ENCODE measurements at places on chromosomes 1 and 21. TPM values are rescaled to one million over a fixed set of nuclear protein-coding genes. Genes with fewer than 3 reads are reported as not detected.

DNA sequence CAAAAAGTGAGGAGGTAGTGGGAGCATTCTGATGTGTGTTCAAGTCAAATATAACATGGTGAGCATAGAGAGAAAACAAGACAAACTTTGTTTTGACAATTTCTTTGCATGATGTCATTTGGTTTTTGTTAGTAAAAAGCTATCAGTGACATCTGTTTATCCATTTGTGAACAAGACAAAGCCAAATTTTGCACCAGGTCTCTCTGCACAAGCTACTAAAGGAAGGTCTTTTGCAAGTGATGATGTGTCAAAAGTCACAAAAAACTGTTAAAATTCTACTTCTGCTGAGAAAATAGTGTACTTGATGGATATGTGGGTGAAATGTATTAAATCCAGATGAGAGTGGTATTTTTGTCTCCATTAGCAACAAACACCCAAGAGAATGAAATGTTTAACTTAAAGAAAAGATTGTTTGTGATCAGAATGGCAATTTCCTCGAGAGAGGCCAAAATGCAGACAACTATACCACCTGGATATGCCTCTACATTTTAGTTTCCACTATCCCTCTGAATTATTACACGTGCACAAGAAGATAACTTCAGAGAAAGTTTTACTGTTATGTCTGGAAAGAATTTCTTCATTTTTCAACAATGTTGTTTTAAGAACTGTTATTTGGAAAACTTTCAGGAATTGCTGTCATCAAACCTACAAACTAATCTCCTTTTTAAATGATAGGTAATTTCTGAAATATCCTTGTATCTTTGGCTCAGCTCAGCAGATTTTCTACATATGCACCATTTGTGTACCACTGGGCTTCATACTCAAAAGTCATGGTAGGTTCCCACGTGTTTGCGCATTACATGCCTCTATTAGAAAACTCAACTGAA lies 807.4 kb upstream of the ADGRL2 start:
- DNase-seq: no peak

- no peak for DNase-seq
Measured at GRCh38 chr1:210568631-210569030, 239.9 kb downstream of the HHAT start.

GRCh38 chr1:10456661-10457060 lies 6.8 kb downstream of the CORT start:
- DNase-seq: no peak

Gene PLPP3
- total RNA-seq: 270 TPM

Gene CDA
- total RNA-seq: not detected

- peak; percentile 62 for DNase-seq
Measured at GRCh38 chr1:147627435-147628110, 42.8 kb downstream of the ACP6 start.

DNA sequence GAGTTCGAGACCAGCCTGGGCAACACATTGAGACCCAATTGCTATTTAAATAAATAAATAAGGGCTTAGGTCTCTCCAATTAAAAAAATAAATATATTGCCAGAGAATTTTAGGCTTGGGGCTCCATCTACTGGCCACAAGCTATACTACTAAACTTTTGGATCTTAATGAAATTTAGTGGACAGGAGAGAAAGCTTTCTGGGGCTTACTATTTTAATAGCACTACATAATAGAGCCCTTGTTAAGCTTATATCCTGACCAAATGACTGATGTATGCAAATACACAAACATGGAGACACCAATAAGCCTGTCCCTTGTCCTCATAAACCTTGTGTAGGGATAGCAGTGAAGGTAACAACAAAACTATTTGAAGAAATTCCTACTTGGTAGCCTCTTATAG lies 18.4 kb downstream of the CCT3 start:
- DNase-seq: peak; percentile 56

Gene DCST1
- not detected for total RNA-seq

GRCh38 chr1:23902321-23903278 lies 10.6 kb downstream of the CNR2 start:
- no peak for DNase-seq

DNA sequence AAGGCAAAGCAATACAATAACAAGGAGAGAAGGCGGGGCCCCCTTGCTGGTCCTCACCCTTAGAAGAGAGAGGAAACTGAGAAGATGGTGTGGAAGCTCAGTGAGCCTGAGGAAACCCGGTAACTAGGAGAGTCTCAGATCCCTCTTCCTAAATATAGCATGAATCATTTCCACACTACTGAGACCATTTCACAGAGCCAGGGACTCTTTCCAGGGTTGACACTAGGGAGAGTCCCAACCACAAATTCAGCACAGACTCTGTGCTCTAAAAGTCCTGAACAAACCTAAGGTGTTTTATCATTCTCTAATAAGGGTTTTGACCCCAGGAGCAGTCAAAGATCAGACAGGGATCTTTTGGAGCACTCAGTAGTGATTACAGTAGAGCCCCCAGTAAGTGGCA lies 647.7 kb downstream of the KCNT2 start:
- DNase-seq: no peak

Gene LCE3A
- not detected for total RNA-seq

DNA sequence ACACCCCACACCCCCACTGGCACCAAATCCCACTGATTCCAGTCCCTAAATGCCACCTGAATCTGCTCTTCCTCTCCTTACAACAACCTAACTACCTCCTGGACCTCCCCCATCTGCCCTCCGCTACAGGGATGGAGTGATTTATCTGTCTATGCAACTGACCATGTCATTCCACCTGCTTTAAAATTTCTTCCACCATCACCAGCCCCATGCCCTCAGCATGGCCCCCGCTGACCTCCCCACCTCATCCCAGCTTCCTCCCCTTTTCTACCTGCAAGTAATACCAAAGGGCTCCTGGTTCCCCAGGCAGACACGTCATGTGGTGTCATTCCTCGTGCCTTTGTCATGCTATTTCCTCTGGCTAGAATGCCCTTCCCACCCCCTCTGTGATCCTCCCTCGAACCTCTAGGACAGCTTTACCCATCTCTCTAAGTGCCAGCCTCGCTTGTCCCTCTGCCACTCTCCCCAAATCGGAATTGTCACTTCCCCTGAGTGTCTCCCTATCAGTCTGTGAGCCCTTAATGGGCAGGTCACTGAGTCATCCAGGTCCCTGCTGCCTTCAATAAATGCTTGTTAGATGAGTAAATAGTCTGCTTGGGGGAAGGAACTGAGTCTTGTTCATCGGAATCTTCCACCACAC lies 3.7 kb downstream of the GJB4 start:
- DNase-seq: no peak

Gene ADORA3
- not detected for total RNA-seq

Gene IFI44
- 14.2 TPM for total RNA-seq

- no peak for DNase-seq
Measured at GRCh38 chr1:10245674-10246073, 35.3 kb downstream of the KIF1B start.

Gene LCE3D
- not detected for total RNA-seq

DNA sequence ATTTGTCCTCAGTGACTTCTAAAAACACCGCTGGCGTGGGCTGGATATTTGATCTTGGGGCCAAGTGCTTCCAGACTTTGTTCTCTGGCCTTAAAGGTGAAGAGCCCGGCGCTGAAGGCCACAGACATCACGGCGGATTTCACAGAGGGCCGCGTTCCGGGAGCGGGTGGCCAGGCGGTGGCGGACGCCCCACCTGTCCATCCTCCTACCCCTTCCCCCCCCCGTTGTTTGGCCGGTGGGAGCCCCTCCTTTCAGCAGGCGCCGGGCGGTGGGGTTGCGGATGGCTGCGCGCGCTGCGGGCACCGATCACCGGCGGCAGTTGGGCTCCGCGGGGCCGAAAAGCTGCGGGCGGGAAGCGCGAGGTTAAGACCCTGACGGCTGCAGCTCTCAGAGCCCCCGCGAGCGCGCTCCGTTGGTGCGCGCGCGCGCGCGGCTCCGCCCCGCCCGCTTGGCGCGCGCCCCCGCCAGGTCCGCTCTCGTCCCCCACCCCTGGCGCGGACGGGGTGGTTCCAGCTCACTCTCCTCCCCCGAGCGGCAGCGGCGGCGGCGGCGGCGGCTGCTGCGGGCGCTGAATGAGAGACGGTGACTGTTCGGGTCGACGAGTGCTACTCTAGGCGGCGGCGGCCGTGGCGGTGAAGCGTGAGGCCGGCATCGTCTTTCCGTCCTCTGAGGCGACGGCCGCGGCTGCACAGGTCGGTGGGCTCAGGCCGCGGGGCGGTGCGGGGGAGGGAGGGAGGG lies at the start of gene RALGPS2:
RALGPS2 (plus strand) TSS at position 517 of the 738 bp plus-strand sequence. CDS start 51,521 bp downstream, outside the sequence.
- DNase-seq: peak; percentile 53

DNA sequence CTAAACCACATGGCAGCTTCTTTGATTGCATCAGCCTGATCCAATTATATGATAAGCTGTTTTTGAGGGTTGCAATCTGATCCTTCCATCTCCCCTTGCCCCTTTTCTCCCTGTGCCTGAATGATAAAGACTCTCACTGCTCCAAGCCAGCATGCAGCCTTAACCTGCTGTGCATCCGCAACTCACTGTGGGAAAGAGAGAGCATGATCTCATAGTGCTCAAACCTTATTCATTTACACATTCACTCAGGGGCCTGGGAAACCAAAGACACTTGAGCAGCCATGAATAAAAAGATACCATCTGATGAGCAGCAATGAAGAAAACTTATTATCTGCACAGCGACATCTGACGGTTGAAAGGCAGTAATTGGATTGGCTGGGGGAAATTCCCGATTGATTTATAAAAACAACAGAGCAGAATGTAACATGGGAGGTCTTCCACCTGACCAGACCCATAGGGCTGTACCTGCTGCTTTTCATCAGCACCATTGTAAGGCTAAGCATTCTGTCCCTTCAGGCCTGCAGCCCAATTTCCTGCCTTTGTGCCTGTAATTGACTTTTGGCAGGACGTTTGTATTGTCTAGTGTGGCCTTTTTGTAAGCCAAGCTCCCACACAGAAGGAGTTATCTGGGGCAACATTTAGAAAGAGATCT lies 62.5 kb downstream of the KIAA0040 start:
- DNase-seq: peak; percentile 31

Gene CD1D
- not detected for total RNA-seq

GRCh38 chr1:5287178-5288150 lies 633.1 kb downstream of the AJAP1 start:
- DNase-seq: no peak

Gene FCAMR
- not detected for total RNA-seq

DNA sequence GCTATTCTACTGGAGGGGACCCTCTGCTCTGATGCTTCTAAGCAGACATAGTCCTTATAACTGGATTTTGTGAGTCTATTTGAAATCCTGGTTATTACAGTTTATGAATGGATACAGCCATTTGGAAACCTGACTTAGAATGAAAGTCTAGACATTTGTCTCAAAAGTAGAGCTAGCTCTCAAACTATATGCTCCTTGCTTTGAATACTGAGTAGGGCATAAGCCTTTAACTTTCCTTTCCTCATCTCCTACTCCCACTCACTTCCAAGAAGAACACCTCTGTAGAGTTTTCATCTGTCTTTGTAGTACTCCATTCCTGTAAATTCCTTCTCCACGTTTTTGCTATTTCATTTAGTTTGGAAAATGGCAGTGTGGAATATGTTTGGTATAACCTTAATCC lies 9.0 kb upstream of the ARID1A start:
- peak; percentile 56 for DNase-seq

DNA sequence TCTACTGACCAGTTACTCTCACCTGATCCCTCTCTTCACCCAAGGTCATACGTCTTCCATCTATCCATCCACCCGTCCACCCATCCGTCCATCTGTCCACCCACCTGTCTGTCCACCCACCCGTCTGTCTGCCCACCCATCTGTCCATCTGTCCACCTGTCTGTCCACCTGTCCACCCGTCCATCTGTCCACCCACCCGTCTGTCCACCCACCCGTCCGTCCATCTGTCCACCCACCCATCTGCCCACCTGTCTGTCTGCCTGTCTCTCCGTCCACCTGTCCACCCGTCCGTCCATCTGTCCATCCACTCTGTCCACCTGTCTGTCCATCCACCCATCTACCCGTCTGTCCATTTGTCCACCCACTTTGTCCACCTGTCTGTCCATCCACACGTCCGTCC lies 11.8 kb upstream of the KIF26B start:
- no peak for DNase-seq

DNA sequence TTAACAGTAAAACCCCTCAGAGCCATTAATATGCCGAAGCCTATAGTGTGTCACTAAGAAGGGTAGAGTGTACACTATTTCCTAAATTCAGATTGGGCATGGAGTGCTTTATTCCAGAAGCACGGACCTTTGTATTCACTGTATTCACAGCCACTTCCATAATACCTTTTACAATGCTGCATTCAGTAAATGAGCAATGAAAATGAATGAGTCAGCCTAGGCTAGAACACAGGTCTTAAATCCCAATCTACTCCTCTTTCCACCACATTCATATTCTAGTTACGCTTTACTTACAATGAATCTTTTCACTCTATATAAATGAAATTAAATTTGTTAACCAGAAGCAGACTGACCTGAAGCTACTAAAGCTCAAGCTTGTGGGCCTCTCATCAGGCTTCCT lies 13.0 kb upstream of the GORAB start:
- DNase-seq: no peak

Gene PPIAL4G
- not detected for total RNA-seq

DNA sequence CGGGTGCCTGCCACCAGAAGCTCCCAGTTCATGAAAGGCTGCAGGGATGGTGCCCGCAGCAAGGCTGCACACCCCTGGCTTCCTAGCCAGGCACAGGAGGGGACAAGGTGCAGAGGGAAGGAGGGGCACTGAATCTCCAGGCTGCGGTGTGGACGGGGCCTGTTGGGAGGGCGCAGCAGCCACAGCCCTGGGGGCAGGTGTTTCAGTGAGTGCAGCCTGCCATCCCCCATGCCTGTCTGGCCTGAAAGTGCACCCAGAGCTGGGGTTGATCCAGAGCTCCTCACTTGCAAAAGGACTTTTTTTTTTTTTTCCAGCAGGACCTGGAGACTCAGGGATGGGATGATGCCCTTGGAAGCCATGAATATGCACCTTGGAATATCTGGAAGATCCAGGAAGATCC lies 153.7 kb upstream of the C1orf174 start:
- no peak for DNase-seq

DNA sequence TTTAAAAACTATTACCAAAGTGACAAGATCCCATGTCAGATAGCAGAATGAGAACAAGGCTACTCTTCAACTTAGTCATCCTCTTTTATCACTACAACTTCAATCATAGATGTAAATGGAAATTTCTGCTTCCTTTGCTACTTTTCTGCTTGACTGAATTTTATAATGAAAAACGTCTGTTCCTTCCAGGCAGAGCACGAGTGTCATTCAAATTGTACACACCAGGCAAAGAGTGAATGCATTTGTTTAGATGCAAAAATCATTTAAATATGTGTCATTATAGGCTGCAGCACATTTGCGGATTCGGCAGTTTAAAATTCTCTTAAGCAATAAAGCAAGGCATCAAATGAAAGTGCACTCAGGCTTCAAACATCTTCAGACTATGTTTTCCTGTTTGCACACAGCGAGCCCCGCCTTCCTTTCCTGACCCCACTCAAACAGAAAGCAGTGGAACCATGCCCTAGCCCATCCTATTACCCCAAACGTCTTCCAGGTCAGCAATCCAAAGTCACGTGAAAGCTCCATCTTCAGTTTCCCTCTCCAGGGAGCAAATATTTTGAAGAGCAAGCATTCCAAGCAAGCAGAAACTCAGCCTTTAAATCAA lies 99.6 kb downstream of the APP start:
- DNase-seq: peak; percentile 62
